ENCODE measurements at places on chromosomes 16 and 17.

GRCh38 chr17:50130559-50131305 lies 772 bp upstream of the SAMD14 start:
- DNase-seq, result no peak

- no peak for DNase-seq
Measured at GRCh38 chr16:19396555-19397011, 21.1 kb upstream of the TMC5 start.

- DNase-seq, result no peak
Measured at GRCh38 chr17:33210285-33210684, 82.8 kb downstream of the ASIC2 start.

DNA sequence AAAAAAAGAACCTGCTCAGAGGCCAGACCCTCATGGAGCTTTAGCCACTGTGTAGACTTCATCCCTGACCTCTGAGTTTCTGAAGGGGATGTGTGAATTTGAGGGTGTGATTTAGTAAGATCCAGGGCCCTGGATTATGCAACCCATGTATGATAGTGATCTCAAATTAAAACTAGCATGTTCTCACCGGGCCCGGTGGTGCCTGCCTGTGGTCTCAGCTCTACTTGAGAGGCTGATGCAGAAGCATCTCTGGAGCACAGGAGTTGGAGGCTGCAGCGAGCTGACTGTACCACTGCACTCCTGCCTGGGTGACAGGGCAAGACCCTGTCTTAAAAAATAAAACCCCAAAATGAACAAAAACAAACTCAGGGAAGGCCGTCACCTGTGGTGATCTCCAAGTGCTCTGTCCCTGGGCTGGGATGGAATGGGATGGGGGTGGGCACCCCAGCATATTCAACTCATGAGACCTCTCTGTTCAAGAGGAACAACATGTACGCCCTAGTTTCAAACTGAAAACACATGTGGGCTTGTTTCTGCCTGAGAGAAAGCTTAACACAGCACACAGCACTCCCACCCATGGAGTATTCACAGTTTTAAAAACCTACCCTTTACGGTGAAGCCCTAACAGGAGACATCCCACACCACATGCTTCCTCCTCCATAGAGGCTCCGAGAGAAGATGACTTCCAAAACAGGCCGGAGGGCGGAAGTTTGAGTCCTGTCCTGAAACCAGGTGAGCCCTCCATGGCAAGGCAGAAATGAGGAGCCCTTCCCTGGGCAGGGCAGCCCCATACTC lies 30.1 kb downstream of the GNPTG start:
- no peak for DNase-seq

GRCh38 chr16:49068224-49068623 lies 213.4 kb downstream of the CBLN1 start:
- DNase-seq, result no peak

DNA sequence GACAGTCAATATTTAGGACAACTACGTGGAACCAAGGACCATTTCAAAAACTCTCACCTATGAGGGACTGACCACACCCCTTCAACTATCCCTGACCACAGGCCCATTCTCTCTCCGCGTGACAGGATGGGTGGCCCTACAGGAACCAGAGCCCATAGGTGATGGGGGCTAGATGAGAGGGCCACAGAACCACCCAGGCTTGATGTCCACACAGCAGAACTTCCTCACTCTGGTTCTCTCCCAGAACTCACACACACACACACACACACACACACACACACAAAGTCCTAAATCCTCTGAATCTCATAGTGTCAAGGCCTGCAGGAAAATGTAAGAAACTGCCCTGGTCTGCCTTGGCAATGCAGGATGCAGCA lies 1.5 kb downstream of the ZNF319 start:
- no peak for DNase-seq

DNA sequence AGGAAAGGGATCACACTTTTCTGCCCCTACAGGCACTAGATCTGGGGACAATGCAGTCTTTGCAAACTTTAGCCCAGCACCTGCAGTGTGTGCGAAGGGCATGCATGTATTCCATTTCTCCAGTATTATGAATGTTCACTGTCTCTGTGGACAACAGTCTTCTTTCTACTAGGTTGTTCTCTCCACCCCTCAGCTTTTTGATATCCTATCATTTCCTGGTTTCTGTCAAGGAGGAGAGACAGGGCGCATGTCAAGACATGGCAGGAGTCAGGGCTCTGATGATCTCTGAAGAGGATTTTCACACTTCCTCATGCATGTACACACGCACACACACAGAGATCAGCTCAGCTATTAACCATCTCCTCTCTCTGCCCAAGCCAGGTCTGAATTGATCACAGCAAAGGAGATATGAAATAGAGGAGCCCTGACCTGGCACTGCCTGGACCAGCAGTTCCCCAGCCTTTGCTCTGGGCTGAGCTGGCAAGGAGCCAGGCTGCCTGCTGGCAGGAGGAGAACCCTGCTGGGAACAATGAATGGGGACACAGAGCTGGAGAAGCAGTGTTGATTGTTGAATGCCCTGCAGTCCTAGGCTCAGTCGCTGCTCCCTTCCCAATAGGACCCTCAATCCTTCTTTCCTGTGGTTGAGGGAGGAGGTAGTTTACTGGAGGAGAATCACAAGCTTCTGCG lies 2.6 kb downstream of the GPR179 start:
- no peak for DNase-seq

GRCh38 chr17:75370286-75370915 lies 35.1 kb downstream of the GRB2 start:
- no peak for DNase-seq

- no peak for DNase-seq
Measured at GRCh38 chr17:59000022-59000421, 106.7 kb downstream of the TRIM37 start.

DNA sequence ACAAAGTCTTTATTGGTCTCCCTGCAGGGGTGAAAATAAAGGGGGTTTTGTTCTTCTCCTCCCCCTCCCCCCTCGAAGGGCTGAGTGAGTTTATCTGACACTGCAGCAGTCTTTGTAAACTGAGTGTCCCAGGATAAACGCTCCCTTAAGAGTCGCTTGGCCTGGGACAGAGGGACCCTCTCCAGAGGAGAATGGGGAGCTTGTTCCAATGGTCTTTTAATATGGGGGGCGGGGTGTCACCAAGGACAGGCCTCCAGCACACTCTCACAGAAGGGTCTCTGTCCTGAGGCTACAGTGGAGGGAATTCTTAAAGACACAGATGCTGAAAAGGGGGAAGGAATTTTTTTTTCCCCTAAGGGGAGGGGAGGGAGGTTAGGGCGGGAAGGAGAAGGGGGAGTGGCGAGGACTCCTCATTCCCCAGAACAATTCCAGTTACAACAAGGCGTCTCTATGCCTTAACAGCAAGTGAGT lies 455.5 kb downstream of the SOX9 start:
- no peak for DNase-seq

DNA sequence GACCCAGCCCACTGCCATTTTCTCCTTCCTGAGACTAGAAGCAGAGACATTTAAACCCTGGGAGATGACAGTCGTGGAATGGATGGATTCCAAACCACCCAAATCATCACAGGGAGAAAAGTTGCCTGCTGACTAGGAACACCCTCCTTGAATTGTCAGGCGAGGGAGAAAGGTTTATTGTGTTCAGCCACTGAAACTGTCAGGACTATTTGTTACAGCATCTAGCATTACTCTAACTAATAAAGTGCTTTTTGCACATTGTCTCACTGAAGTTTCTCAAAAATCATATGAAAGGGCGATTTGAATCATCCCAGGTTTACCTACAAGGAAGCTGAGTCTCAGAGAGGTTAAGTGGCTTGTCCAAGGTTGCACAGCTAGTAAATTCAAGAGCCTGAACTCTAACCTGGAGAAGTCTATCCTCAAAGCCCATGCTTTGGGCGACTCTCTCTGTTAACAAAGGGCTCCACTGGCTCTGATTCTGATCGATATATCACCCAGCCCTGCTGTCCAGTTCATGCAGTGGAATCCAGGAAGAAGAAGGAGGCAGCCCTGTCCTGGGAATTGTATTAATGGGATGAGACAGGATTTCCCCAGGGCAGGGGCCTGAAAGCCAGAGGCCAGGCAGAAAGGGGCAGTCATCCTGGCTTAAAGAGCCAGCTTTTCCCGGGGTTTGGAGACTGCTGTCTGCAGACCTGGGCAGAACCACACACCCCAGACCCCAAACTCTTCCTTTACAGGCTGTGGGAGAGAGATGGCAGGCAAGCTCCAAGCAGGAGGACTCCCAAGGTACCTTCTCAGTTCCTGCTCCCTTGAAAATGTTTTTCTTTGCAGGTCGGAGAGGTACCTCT lies 37.5 kb downstream of the IRX3 start:
- DNase-seq, result no peak

DNA sequence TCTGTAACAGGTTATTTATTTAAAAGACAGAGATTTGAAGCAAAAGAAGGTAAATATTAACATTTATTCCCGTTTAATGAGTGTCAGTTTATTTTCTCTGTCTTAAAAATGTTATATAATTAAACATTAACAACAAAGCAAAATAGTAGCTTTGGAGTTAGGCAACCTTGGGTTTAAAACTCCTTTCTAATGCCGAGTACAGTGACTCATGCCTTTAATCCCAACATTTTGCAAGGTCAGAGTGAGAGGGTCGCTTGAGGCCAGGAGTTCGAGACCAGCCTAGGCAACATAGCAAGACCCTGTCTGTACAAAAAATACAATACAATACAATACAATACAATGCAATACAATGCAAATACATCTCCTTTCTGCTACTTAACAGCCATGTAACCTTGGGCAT lies 128.7 kb downstream of the CHD9 start:
- no peak for DNase-seq

DNA sequence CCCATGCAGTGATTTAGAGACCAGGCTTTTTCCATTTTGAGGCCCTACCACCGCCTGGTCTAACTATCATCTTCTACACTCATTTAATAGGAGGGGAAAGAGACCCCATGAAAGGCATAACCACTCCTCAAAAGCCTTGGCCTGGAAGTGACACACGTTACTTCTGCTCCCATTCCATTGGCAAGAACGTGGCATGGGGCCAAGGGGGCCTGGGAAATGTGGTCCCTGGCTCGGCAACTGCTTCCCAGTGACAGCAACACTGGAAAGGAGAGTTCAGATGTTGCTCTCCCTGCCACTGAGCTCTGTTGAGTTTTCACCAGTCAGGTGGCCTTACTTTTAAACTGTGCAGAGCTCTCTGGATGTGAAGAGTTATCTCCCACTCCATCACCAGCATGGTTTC lies 45.2 kb upstream of the MAP3K14 start:
- no peak for DNase-seq

DNA sequence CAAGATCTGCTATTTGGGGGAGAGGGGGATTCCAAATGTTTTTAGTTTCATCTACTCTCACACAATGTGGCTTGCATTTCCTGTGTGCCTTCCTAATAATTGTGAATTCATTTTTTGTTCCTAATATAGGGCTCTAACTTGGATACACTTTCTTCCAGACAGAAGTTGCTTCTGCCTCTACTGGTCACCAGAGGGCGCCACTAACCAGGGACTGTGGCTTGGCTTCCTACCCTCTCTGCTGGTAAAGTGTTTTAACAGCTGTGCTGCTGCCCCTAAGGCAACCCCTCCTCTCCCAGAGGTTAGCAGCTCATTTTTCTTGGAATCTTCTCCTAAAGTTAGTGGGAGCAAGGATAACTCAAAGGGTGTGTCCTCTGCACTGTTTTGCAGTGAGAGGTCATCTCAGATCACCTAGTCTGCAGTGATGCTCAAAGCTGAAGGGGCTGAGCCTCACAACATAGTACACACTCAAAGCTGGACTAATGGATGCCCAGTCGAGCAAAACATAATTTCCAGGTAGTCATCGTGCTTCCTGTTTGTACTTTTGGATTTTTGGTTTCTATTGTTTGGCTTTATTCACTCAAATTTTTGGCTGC lies 5.0 kb upstream of the PRSS54 start:
- DNase-seq, result no peak

DNA sequence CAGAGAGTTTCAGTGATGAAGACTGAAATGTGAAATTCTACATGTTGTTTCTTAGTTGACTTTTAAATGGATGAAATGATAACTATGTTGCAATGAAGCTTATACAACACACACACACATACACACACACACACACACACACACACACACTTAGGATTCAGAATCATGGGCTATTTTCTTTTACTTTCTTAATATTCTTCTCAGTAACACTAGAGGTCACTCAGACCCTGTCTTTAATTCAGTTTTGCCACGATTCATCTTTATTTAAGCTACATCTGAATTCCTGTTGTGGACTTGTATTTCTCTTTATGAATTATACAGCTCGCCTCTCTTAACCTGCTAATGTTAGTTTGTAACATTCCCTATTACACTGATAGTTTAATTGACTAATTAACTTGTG lies 109.6 kb upstream of the GOT2 start:
- no peak for DNase-seq

GRCh38 chr16:63745456-63745855 lies 1376.4 kb downstream of the CDH11 start:
- DNase-seq, result no peak

DNA sequence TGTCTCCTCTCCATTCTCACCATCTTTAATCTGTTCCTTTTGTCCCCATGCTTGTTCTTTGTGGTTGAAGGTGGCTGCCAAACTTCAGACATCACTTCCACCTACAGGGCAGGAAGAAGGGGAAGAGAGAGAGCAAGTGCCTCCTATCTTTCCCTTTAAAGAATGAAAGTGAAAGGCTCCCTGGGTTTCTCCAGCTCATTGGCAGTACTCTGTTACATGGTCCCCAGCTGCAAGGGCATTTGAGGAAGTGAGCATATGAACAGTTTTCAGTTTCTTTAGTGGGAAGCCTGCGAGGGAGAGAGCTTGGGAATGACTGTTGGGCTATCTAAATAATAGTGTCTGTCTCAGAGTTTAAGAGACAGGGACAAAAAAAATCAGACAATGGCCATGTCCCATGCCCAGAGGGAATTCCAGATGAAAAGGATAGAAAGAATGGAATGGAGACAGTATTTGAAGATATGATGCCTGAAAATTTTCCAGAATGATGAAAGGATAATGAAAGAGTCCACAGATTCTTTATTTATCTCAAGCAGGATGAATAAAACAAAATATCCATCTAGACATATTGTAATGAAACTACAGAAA lies 159.9 kb downstream of the LGALS9B start:
- no peak for DNase-seq

DNA sequence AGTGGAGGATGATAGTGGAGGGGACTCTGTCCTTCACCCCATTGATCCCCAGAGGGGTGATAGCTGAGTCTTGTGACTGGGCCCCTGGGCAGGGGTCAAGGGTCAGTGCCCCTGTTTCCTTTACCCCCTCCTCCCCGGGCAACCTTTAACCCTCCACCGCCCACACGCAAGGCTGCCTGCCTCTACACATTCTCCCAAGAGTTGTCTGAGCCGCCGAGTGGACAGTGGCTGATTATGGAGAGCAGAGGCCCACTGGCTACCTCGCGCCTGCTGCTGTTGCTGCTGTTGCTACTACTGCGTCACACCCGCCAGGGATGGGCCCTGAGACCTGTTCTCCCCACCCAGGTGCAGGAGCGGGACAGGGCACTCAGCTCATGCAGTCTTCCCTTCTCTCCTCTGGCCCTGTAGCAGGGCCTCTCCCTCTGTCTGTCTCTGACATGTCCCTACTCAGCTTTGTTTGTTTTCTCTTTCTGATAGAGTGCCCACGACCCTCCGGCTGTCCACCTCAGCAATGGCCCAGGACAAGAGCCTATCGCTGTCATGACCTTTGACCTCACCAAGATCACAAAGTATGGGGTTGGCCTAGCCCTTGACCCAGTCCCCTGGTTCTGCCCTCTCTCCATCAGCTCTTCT lies at the start of gene SHBG:
Gene SHBG (plus strand): TSS at position 197 of the 633 bp plus-strand sequence. CDS start 38 bp downstream, at position 235.
- DNase-seq, result no peak

GRCh38 chr16:50609471-50609870 lies 61.3 kb downstream of the NKD1 start:
- no peak for DNase-seq

- DNase-seq, result no peak
Measured at GRCh38 chr17:10062691-10063385, 135.6 kb downstream of the GAS7 start.

- DNase-seq, result no peak
Measured at GRCh38 chr16:6356911-6357310, 975.7 kb upstream of the RBFOX1 start.

GRCh38 chr17:45353043-45353442 lies 36.2 kb upstream of the MAP3K14 start:
- no peak for DNase-seq

All from stimulated activated CD8-positive, alpha-beta memory T cell treated with anti-CD3 and anti-CD28 coated beads, Interleukin-15, amount 100 ng/mL, for 24 hours (primary cell).